ENCODE measurements at places on chromosomes 3 and 15. TPM values are rescaled to one million over a fixed set of nuclear protein-coding genes. Genes with fewer than 3 reads are reported as not detected.

Gene GNAT1
- not detected for total RNA-seq

Gene SPTBN5
- 0.18 TPM for total RNA-seq

Gene STRIT1
- not detected for total RNA-seq

Gene GRK7
- total RNA-seq = not detected

Gene ROPN1
- total RNA-seq = 0.18 TPM

Gene HACD3
- 58.5 TPM for total RNA-seq

Gene BUB1B
- total RNA-seq = 15.3 TPM

Gene SYNPR
- not detected for total RNA-seq

Gene C3orf85
- total RNA-seq = not detected

Gene SAXO2
- total RNA-seq = 0.71 TPM

Gene CADM2
- total RNA-seq = not detected

Gene NRROS
- not detected for total RNA-seq

Gene GOLGB1
- 22.7 TPM for total RNA-seq

Gene ARMC8
- 41.8 TPM for total RNA-seq

Gene SOX14
- total RNA-seq = not detected

Gene AGBL1
- total RNA-seq = not detected

Gene LSAMP
- 0.18 TPM for total RNA-seq

Gene RAMAC
- 20.2 TPM for total RNA-seq

Gene INAFM2
- 5.5 TPM for total RNA-seq

Gene LSG1
- total RNA-seq = 13.8 TPM

Gene PLSCR5
- total RNA-seq = not detected

Gene GOLGA8R
- total RNA-seq = 0.18 TPM

Gene C2CD4A
- not detected for total RNA-seq

Gene BFSP2
- not detected for total RNA-seq

Gene LEKR1
- 0.58 TPM for total RNA-seq

Gene HRG
- total RNA-seq = not detected

Gene TIPARP
- 25.9 TPM for total RNA-seq

Gene RHOV
- not detected for total RNA-seq

Gene COPS2
- total RNA-seq = 50.2 TPM

Gene SPTSSB
- not detected for total RNA-seq

Gene DGKG
- under 0.01 TPM for total RNA-seq

Gene TMEM158
- total RNA-seq = 83.0 TPM

Gene MINAR1
- 0.86 TPM for total RNA-seq

Gene DUOX1
- total RNA-seq = not detected

Gene C3orf33
- total RNA-seq = 2.3 TPM

Gene PCOLCE2
- total RNA-seq = 4.4 TPM

Gene CYP8B1
- not detected for total RNA-seq

Gene ADAMTS9
- total RNA-seq = 0.71 TPM

Gene GOLGA6D
- not detected for total RNA-seq

Gene PAK6
- total RNA-seq = not detected

Gene TMEM207
- total RNA-seq = not detected

Gene XIRP1
- not detected for total RNA-seq

Gene SI
- total RNA-seq = not detected

Gene SLC22A14
- total RNA-seq = not detected

Gene CFAP91
- not detected for total RNA-seq

Gene SLC12A1
- total RNA-seq = not detected

Gene CASR
- total RNA-seq = not detected

Gene FBXW12
- total RNA-seq = not detected

Gene TMCO5A
- total RNA-seq = not detected
